ENCODE measurements at places on chromosomes 3 and 15. TPM values are rescaled to one million over a fixed set of nuclear protein-coding genes. Genes with fewer than 3 reads are reported as not detected.

The FSD2 gene
- total RNA-seq, result not detected

The NANOGP8 gene
- total RNA-seq, result 56.8 TPM

DNA sequence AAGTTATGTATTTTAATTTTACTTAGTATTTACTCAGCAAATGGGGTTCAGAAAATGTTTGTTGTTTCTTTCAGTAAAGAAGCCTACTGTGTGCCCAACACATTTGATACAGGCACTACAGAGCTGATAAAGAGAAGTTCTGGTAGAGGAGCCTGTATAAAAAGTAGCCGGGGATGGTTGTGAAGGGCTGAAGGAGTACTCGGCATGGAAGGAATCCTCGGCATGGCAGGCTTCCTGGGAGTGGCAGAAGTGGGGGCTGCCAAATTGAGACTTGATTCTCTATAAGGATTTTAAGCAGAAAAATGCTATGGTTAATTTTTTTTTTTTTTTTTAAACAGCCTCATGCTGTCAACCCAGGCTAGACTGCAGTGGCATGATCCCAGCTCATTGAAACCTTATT lies 9.3 kb downstream of the ARL13B start:
- H3K27me3 ChIP-seq, result no peaks in the 10 kb centered on the region
- H3K36me3 ChIP-seq, result no peaks in the 10 kb centered on the region
- no peak overlapping the region for H3K27ac ChIP-seq
- no peak for DNase-seq
- H3K4me1 ChIP-seq, result no peaks in the 10 kb centered on the region

DNA sequence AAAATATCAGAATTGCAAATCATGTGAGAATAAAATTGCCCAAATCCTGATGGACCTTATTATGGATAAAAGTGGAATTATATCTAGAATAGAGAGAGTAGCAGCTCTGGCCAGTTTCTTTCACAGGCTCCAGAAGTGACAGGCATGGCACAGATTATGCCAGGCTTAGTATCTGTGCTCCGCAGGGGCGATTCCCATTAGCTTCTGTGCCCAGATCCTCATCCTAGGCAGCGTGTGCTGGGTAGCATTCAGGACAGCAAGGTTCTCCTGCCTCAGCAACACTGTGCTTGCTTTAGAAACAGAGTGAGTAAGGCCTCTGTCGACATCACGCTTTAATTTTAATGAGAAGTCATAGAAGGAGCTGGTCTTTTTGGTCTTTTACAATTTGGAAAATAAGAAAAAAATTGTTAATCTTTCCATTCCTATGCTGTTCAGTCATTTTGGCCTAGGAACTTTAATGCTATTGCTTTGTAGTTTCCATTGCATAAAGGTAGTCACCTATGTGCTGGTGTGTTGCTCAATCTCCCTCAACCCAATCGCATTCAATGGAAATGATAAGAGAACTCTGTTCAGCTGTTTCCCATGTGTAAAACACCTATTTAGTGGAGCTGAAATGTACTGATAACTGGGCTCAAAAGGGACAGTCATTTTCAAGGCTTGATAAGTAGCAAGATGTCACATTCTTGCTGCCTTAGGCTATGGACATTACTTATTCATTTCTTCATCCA lies 770.1 kb downstream of the AGBL1 start:
- no peak for DNase-seq
- H3K36me3 ChIP-seq, result no peaks in the 10 kb centered on the region
- no peaks in the 10 kb centered on the region for H3K4me1 ChIP-seq
- no peaks in the 10 kb centered on the region for H3K27me3 ChIP-seq
- no peak overlapping the region for H3K4me3 ChIP-seq
